Activated T-cell treated with anti-CD3 and anti-CD28 coated beads for 48 hours (primary cell): ENCODE measurements at places on chromosomes 7 and 10.

DNA sequence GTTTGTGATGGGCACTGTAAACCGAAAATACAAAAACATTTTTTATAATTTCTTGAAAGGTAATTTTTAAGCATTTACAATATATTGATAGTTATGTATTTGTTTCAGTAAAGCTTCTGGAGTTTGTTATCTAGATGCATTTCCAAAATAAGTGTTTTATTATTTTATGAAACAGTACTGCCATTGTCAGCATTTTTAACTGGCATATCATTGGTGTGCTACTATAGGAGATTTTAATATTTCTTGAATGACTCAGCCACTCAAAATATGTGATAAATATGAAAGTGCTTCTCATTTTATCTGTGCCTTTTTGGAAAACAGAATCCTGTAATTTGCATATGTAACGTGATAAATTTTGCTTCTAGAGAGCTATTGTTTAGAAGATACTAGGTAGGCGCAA is 97.9 kb downstream of the ANKIB1 start:
- DNase-seq: no peak

DNA sequence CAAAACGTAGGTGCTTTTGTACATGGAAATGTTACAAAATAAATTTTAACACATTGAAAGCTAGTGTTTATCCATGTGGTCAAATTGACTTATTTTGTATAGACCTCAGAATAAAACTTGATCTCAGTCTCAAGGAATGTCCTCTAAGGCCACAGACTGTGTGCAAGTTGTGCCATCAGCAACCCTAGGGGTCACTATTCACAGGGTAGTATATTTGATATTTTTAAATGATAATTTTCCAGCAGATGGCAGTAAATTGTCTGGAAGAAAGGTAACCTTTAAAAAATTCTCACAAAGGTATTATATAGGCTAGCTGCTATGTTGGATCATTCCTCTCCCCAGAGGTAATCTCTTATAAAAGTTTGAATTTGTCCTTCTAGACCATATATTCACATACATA is 12.9 kb upstream of the SNX10 start:
- DNase-seq: no peak

GRCh38 chr7:16891338-16891737 is 9.6 kb upstream of the AGR3 start:
- no peak for DNase-seq

DNA sequence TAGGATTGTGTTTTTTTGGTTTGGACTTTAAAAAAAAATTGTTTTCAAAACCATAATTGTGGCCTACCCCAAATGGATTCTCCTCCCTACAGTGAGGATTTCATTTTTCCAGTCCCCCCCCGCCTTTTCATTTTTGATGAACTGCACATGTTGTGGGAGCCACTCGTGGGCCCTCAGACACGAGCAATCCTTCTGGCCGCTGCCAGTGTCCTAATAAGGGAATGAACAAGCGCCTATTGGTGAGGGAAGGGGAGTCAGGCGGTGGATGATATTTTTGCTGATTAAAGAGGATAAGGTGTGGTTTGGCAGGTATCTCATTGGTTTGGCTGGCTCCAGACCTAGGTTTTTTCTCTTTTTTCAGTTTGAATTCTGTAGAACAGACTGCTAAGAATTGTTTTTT is 78.7 kb upstream of the AGBL3 start:
- DNase-seq: no peak

DNA sequence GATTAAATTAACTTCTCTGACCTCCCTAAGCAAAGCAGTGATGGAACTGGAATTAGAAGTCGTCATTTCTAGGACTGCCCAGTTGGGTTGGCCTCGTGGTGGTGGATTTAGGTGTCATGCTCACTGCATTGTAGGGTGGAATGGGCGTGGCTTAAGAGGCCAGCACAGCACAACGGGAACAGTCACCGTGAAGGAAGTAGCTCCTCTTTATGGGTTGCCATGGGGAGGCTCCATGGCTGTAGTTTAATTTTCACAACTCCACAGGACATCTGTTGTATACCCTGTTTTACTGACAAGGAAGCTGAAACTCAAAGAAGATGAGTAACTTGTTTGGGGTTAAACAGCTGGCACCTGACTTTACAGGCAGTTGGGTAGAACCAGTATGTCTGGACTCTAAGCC is 208.3 kb downstream of the CELF2 start:
- DNase-seq: peak; percentile 53

- no peak for DNase-seq
Measured at GRCh38 chr7:141916099-141916498, at the start of gene OR9A4. TSS of gene OR9A4 (plus strand) at chr7:141916399. CDS start at chr7:141918876, 2,477 bp downstream.

DNA sequence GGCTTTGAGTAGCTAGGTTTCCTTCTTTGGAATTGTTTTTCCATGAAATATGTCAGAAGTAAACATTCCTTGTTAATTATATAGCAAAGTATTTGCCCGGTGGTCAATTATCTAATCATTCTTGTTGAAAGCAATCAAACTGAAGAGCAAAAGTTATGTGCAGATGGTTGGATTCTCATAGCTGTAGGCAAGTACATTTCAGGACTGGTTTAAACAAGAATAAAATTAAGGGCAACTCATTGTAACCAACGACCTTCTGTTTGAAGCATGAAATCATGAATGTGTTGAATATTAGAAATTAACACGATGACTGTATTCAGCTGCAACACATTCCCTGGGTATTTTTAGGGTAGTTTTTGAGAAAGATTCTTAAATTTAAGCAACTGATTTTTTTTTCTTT is 61.8 kb upstream of the NMT2 start:
- no peak for DNase-seq

- no peak for DNase-seq
Measured at GRCh38 chr10:3932597-3933375, 147.8 kb upstream of the KLF6 start.

DNA sequence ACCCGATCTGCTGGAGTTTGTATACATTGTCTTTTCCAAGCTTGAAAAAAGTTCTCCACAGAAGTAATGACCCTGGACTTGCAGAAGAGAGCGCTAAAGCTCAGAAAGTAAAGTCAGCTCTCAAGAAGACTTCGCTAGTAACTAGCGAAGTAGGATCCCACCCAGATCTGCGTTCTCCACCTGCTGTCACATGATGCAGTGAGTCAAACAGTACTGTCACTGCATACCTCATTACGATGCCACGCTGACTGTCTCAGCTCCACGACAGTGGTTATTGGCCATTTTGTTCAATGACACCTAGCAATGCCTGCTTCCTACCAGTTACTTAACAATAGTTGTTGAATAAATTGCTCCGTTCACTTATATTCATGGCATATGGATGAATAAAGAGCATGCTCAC is 29.7 kb upstream of the SEC61G start:
- DNase-seq: peak; percentile 12

DNA sequence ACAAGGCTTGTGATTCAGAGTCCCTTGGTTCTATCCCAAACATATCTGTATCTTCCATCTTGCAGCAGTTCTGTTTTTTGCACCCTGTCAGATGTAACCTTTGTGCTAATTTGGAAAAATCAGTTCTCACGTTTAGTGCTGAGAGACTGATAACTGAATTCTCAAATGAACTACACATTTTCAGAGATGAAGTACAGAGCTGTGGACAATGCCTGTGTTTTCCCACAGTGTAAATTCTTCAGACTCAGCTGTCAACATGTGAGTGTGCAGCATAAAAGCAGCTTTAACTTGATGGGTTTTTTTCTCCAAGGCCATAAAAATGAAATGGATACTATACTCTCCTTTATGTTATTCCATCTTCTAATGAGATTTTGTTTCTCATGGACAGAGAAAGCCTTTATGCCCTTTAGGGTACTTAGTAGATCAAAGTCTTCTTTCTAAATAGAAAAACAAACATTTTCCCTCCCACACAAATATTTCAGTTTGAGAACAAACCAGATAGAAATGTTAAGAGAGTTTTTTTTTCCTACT is 150.9 kb downstream of the SEMA3A start:
- no peak for DNase-seq
